CD8-positive, alpha-beta memory T cell (primary cell): ENCODE measurements at places on chromosomes 16 and 17.

DNA sequence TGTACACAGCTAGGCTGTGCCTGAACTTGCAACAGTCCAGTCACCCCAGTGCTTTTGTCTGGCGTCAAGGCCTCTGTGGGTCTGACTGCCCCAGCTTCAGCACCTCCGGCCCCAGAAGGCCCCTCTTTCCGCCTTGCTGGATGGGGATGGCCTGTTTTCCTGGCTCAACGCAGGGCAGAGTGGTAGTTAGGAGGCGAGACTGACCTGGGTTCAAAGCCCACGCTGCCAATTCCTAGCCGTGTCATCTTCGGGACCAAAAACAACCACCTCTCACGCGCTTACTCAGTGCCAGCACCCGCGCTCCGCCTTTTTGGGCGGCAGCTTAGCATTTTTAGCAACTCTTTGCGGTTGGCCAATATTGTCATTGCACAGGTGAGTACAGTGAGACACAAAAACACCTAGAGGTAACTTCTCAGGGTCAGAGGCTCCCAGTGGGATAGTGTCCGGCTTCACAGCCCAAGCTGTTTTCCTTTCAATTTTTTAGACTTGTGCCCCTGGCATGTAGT is 4.6 kb downstream of the MYBBP1A start:
- no peak for DNase-seq

GRCh38 chr16:68144008-68144407 is 58.8 kb downstream of the NFATC3 start:
- DNase-seq: no peak

DNA sequence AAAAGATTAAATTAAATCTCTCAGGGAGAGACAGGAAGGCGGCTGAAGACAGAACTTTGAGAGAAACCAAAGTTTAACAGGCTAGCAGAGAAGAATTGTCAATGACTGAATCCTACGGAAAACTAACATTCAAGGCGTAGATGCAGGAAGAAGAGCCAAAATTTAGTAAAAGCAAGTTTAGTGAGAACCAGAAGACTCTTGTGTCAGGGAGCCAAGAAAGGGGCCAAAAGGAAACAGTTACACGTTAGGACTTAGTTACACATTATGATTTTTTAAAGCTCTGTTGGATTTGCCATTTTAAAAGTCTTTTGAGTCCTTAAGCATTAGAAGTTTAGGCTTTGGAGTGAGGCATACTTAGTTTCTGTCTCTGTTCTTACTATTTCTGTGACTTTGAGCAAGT is 164.6 kb downstream of the CHD9 start:
- no peak for DNase-seq

DNA sequence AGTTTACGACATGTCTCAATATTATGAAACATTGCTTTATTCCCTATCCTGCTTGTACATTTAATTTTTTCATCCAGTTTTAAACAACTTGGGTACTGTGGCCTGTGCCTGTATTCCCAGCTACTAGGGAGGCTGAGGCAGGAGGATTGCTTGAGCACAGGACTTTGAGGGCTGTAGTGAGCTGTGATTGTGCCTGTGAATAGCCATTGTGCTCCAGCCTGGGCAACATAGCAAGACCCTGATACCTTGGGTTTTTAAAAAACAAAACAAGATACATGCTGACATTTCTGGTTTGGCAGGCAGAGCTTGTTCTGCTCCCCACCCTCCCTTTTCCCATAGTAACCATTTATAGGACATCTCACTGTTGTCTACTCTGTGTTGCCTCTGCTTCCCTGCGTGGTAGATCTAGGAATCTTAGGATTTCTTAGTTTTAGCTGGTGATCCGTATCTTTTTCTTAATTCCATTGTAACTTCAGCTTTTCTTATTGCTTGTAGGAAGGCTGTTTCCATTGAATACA is 35.6 kb downstream of the TENT4B start:
- no peak for DNase-seq

GRCh38 chr17:44977065-44977464 is 9.0 kb upstream of the C1QL1 start:
- no peak for DNase-seq

DNA sequence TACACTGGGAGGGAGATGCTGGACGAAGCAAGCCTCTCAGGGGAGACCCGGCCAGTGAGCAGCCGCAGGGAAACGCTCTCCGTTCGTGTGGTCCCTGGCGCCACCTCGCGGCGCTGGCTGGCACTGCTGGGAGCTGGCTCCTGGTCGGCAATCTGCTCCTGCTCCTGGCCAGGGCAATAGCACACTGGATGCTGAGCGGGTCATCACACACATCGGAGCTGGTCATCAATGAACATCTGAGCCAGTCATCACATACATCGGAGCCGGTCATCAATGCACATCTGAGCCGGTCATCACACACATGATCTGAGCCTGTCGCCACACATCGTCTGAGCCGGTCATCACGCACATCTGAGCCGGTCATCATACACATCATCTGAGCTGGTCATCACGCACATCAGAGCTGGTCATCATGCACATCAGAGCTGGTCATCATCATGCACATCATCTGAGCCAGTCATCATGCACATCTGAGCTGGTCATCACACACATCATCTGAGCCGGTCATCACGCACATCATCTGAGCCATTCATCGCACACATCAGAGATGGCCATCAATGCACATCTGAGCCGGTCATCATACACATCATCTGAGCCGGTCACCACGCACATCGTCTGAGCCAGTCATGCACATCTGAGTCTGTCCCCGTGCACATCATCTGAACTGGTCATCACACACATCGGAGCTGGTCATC is 217.3 kb downstream of the RBFOX3 start:
- peak; percentile 63 for DNase-seq

GRCh38 chr17:17235212-17236174 is 1.5 kb downstream of the FLCN start:
- DNase-seq: no peak

DNA sequence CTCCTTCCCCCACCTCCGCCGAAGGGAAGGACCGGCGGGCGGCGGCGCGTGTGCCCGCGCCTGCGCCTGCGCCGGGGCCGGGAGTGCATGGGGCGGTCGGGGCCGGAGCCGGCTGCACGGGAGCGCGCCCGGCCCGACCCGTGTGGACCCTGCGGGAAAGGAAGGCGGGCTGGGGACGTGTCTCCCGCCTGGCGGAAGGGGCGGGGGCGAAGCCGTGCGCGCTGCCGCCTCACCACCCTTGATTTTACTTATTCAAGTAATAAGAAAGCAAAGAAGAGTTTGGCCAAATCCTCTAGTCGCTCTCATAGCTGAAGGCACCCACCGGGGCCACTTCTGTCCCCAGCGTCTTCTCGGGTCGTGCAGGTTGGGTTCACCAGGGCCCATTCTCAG is 596 bp upstream of the PFN1 start:
- peak; percentile 65 for DNase-seq

- DNase-seq: no peak
Measured at GRCh38 chr17:81916234-81917001, 1.6 kb downstream of the SIRT7 start.

DNA sequence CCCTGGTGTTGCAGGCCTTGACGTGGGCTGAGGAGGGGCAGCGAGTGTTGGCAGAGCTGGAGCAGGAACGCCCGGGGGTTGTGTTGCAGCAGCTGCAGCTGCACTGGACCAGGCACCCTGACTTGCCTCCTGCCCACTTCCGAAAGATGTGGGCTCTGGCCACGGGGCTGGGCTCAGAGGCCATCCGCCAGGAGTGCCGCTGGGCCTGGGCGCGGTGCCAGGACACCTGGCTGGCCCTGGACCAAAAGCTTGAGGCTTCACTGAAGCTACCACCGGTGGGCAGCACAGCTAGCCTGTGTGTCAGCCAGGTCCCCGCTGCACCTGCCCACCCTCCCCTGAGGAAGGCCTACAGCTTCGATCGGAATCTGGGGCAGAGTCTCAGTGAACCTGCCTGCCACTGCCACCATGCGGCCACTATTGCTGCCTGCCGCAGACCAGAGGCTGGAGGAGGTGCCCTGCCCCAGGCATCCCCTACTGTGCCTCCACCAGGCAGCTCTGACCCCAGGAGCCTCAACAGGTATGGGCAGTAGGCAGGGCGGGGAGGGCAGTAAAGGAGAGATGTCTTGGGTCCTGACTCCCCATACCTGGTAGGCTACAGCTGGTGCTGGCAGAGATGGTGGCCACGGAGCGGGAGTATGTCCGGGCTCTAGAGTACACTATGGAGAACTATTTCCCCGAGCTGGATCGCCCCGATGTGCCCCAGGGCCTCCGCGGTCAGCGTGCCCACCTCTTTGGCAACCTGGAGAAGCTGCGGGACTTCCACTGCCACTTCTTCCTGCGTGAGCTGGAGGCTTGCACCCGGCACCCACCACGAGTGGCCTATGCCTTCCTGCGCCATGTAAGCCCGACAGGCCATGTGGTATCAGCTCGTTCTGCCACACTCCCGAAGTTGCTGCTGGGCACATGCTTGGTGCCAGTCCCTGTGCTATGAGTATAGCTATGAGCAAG is 5.6 kb downstream of the PLEKHG4 start:
- DNase-seq: no peak

- DNase-seq: no peak
Measured at GRCh38 chr17:29518359-29518758, 48.5 kb downstream of the ABHD15 start.

GRCh38 chr16:56800355-56800754 is 64.7 kb upstream of the SLC12A3 start:
- no peak for DNase-seq

- no peak for DNase-seq
Measured at GRCh38 chr16:87569601-87570571, 32.4 kb upstream of the JPH3 start.

GRCh38 chr16:11183035-11183812 is 72.8 kb downstream of the SOCS1 start:
- no peak for DNase-seq

DNA sequence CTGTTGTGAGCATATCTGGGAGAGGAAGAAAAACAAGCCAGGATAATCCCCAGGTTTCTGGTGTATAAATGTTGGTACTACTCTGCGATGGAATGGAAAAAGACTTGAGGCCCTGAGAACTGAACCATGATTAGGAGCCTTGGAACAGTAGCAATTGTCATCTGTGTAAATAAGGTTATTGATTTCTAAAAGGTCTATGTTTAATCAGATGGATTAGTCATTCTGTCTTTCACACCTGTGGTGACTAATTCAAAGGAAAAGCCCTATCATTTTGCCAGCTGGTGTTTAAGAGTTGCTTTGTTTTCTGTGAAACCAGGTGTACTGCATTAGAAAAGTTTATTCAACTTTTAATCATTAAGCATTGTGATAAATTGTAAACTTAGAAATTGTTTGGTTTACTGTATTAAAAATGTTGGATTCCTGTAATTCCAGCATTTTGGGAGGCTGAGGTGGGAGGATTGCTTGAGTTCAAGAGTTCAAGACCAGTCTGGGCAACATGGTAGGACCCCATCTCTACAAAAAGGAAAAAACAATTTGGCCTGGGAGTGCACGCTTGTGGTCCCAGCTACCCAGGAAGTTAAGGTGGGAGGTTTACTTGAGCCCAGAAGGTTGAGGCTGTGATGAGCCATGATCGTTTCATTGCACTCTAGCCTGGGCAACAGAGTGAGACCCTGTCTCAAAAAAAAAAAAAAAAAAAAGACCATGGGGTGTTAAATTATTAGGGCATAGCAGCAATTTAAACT is 29.0 kb upstream of the KPNB1 start:
- DNase-seq: no peak

- no peak for DNase-seq
Measured at GRCh38 chr17:4693416-4693815, 10.5 kb downstream of the PELP1 start.

DNA sequence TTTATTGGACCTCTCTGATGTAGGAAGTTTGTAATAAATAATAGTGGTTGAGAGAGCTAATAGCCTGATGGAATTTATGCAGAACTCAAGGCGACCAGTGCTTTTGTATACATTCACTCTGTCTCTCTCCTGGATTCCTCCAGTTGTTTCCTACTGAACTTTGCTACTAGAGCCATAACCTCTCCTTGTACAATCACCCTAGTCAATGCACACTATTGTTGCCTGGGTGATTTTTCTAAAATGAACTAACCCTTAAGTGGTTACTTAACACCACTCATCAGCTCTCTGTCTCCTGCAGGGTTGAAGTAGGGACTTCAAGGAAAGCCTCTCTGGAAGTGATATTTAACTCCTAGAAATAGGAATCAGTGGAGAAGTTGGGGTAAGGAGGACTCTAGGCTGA is 9.7 kb downstream of the PHKB start:
- DNase-seq: no peak

- no peak for DNase-seq
Measured at GRCh38 chr16:29729116-29729521, 16.7 kb downstream of the C16orf54 start.

DNA sequence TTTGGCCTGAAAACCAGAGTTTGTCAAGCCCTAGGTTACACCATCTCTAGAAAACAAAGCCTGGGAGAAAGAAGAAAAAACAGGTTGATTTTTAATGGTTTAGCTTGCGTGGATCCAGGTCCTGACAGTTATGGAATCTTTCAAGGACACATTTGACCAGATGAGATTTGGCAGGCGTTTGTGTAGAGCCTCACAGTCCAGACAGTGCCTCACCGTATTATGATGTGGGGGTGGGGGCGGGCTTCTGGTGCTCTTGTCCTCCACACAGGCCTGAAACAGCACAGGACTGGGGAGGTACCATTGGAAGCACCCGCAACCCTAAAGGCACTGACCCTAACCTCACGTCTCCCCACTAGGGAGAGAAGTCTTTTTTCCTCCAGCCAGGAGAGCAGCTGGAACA is 19.6 kb downstream of the MVP start:
- no peak for DNase-seq

DNA sequence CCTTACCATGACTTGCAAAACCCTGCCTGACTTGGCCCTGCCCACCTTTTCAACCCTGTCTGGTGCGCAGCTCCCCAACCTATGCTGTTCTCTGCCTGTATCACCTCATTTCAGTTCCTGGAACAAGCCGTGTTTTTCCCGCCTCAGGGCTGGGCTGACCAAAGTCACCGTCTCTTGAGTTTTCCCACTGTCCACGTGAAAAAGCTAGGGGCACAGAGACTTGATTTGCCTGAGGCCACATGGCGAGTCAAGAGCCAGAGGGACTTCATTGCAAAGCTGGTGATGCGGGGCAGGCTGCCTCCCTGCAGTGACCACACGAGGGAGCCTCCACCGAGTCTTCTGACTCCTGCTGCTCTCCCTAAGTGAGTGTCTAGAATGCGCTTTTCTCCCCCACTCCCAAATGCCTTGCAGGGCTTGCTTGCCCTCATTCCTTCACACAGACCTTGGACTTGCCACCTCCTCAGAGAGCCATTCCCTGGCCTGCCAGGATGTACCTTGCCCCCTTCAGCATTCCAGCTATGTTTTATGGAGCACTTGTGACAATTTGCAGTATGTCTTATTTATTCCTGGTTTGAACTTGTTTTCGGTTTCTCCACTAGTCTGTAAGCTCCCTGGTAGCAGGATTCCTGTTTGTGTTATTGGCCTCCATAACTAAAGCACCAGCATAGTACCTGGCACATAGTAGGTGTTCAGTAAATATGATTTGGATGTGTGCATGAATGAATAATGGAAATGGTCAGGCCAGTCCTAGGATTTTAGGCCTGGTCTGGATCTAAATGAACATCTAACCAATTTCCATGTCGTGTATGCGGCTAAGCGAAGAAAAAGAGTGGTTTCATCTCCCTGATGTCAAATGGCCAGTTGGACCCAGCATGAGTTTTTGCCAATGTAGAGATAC is 252.3 kb downstream of the SNX29 start:
- DNase-seq: no peak
